ENCODE measurements at places on chromosomes 7 and 10.

GRCh38 chr7:4127909-4128560, 554.1 kb upstream of the FOXK1 start:
- DNase-seq, result peak; percentile 24

GRCh38 chr10:98908868-98909267, 326.8 kb downstream of the HPSE2 start:
- no peak for DNase-seq

DNA sequence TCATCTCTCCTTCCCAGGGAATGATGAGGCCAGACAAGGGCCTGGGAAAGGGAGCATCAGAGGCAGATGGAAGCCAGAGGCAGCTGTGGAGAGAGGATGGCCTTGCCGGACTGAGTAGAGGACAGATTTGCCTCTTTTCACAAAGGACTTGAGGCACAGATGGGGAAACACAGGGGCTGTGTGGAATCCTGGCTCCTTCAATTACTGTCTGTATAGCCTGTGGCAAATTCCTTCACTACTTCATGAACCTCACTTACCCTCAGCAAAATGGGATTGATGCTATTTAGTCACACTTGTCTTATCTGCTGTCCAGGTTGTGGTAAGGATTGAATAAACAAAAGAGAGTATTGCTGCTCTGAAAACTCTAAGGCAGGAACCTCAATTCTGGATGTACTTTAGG, 40.3 kb downstream of the SLC25A28 start:
- DNase-seq, result no peak

GRCh38 chr7:35241436-35241835, 12.5 kb downstream of the TBX20 start:
- no peak for DNase-seq

GRCh38 chr7:49855281-49855980, 82.0 kb downstream of the VWC2 start:
- DNase-seq, result no peak
